ENCODE measurements at places on chromosomes 5 and 9. TPM values are rescaled to one million over a fixed set of nuclear protein-coding genes. Genes with fewer than 3 reads are reported as not detected.

Gene AGTPBP1
- 3.4 TPM for polyA plus RNA-seq

Gene ALDOB
- polyA plus RNA-seq: not detected

Gene IL13
- polyA plus RNA-seq: not detected

Gene SPATA31C1
- not detected for polyA plus RNA-seq

Gene C9
- polyA plus RNA-seq: 0.02 TPM

Gene PALM2AKAP2
- polyA plus RNA-seq: 5.0 TPM

Gene RLN2
- polyA plus RNA-seq: not detected

Gene GRIN1
- polyA plus RNA-seq: not detected

GRCh38 chr9:33080534-33080933 lies 4.1 kb upstream of the SMU1 start:
- DNase-seq: no peak

DNA sequence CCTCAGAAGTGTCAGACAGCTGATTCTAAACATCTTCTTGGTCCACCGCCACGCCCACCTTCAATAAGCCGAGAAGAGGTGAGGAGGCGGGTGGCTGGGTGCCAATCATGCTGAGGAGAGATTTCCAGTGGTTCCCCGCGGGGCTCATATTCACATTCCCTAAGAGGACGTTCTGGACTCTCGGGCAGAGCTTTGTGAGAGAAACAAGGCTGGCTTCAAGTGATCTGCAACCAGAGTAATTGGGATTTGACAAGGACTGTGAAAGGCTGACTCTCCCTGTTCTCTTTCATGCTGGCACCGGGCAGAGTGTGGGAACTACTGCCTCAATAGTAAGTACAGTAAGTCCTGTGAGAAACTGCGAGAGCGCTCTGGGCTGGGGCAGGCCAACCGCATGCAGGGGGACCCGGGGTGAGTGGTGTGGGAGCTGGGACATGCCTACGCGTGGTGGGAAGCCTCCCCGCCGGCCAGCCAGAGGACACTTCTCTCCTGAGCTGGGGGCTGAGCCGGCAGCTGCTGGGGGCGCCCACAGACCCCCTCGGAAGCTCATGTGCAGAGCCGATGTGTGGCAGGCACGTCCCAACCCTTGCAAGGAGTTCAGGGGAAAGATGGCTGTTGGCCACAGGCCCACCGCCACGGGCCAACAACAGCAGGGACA lies 110.9 kb downstream of the LIFR start:
- no peak for DNase-seq

- DNase-seq: no peak
Measured at GRCh38 chr5:145586661-145587307, 248.4 kb downstream of the PRELID2 start.

DNA sequence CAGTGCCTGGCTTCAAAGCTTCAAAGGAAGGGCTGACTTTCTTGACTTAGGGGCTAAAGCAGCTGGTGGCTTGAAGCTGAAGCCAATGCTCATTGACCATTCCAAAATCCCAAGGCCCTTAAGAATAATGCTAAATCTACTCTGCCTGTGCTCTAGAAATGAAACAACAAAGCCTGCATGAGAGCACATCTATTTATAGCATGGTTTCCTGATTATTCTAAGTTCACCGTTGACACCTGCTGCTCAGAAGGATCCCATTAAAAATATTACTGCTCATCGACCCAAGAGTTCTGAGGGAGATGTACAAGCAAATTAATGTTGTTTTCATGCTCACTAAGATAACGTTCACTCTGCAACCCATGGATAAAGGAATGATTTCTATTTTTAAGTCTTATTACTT lies 6.7 kb downstream of the TMEM174 start:
- DNase-seq: no peak

Data from AG04450 (cell line).